ENCODE measurements at places on chromosomes 5 and 9.

DNA sequence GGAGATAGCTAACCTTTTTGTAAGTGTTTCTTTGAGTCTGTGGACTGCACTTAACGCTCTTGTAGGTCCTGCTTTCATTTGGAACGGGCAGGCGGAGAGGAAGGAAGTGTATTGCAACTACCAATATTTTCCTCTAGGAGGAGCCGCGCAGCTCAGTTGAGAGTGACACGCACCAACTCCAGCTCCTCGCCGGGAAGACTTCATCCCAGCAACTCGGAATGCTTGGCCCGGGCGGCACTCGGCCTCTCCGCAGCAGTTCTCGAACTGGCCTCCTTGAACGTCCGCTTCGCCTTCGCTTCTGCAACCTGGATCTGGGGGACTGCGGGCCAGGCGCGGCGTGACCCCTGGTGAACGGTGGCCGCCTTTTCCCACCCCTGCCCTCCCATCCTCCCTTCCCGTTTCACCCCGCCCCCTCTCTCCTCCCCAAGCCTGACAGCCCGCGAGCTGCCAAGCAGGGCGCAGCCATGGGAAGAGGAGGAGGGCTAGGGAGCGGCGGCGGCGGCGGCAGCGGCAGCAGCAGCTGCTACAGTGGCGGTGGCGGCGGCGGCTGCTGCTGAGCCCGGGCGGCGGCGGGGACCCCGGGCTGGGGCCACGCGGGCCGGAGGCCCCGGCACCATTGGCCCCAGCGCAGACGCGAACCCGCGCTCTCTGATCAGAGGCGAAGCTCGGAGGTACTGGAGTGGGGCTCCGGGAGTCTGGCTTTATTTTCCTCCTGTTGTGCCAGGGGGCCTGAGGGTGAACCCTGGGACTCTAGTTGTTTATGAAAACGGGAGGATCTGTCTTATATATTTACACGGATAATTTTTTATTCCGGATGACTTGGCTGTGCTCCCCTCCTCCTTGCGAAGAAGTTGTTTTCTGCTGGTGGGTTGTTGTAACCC is at the start of gene GHR:
Gene GHR, plus strand, starts transcription at position 155 of the 881 bp plus-strand sequence. CDS start 142,436 bp downstream, outside the sequence.
- no peak for DNase-seq

DNA sequence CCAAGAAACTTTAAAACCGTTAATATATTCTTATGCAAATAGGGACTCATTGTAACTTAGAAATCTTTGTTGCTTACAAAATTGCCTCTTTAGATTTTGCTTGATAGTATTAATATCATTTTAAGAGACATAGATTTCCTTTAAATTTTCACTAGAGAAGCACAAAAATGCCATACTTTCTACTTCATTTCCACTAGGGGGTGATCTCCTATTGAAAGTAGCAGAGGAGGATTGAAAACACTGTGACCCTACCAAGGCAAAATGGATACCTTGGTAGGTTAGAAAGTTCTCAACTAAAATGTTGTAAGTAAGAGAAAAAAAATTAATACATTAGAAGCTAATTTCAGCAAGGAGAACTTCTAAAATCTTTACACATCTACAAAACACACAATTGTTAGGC is 204.9 kb downstream of the CHSY3 start:
- DNase-seq: no peak

DNA sequence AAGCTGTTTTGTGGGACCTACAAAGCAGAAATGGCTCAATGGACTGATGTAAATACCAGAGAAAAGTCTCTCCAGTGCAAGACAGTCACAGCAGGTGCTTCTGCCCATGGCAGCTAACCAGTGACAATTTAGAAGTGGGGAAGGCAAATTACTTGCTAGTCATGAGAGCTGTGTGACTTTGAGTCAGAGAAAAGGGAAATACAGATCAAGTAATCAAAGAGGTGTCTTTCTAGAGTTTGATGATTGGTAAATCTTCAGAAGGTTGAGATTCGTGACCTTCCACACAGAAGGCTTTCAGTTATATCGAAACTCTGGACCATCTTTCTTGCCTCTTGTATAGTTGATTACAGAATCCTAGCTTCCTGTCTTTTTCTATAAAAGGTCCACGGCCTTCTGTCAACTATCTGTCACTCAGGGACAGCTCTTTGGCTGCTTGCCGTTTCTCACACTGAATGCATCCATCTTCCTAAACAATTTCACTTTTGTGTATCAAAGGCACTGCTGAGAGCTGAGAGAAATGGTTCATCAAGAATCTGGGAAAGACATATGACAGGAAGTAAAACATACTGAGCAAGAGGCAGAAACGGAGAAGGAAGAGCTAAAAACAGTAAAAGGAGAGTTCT is 993.9 kb upstream of the ACO1 start:
- no peak for DNase-seq

DNA sequence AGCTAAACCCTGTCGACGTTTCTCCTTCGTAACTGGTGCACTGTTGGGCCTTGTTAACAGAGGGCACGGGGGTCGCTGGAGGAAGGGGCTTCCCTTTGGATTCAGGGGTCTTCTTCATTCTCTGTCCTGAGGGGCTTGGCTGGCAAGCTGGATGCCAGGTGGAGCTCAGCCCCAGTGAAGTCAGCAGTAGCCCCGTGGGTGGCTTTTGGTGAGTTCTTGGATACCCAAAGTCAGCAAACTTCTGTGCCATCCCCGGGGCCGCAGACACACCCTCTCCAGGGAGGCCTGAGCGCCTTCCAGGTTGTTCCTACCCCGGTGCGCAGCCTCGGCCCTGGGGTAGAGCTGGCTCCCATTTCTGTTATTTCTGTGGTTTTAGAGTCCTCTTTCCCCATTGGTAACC is 12.3 kb upstream of the OBP2A start:
- DNase-seq: no peak

DNA sequence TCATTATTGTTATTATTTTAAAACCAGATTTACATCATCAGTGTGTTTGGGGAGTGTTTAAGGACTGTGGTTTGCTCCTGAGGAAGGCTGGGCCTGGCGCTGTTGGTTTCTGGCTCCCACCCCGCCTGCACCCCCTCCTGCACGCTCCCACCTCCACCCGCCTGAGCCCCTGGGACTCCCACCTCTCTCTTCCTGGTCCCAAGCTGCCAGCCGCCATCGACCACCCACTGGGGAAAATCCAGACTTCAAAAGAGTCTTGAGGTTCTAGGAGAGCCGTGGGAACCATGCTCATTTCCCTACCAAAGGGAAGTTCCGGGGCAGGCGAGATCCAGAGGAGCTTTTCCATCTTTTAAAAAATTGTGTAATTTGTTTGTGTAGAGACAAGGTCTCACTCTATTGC is 35.0 kb upstream of the FUBP3 start:
- DNase-seq: no peak

GRCh38 chr9:120235081-120235480 is 344.9 kb downstream of the CDK5RAP2 start:
- no peak for DNase-seq

DNA sequence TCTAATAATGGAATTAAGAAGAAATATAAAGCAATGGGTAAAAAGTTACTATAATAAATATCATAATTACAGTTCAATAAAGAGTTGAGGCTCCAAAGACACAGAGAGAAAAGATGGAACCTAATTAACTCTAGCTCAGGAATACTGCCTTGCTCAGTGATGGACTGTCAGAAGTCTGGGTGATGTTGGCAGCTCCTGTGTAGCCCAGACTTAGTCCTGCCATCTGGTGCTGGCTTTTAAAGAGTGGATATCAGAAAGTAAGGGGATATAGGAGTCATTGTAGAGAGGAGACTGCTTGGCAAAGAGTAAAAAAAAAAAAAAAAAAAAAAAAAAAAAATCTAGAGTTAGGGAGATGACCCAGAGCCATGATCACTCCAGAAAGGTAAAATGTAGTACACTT is 551.9 kb upstream of the DMAC1 start:
- DNase-seq: no peak

DNA sequence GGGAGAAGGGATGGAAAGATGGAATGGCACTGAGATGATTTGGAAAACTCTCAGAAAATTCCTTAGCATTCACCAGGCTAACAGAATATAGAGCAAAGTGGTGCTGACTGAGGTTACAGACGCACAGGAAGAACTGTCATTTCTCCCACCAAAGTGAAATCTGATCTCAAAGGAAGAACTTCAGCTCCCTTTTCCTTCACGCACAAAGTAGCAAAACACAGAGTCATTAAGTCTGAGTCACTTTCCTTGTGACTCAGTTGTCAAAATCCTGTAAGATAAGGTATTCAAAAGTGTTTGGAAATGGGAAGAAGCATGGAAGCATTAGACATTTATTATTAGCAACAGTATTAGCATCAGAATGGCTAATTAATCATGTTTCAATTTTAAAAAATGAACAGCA is 11.7 kb downstream of the MPDZ start:
- no peak for DNase-seq

DNA sequence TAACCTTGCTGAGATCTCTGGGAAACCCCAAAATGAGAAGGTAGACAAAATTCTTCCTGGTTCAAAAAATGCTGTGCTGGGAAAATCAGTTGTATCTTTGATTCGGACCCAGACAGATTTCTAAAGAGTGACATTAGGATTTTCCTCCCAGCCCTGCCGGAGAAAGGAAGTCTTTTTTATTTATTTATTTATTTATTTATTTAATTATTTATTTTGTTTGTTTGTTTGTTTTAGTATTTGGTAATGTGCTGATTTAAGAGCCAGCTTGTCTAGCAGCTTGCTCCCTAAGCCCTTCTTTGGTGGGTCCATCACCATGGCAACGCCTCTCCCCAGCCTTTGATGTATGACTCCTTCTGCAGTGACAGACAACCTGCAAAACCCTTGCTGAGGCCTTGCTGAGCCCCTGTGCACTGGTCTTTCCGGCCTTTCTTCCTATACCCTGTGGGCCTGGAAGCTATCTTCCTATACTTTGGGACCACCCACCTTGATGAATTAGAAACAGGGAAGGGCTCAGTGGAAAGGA is 60.6 kb upstream of the AFAP1L1 start:
- no peak for DNase-seq

GRCh38 chr5:77869116-77869798 is 93.1 kb upstream of the TBCA start:
- DNase-seq: no peak

DNA sequence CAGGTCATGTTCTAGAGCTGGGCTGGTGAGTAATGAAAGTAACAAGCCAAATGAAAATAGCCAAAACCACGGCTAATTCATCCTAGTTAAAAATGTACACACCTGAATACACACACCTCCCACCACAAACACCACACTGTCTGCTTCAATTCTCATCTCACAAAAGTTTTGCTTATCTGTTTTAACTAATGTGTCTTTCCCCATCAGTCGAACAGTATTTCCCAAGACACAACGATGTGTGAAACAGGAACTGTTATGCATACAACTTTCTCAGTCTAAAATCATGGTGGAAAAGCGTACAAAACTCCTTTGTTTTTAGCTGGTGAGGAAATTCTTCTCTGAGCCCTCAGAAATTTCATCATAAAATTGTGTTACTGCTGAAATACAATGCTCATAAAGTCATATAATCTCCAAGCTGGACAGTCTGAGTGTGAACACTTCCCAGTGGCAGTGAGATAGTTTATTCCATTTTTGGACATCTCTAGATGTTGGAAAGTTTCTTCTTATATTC is 242.4 kb downstream of the EFNA5 start:
- no peak for DNase-seq

DNA sequence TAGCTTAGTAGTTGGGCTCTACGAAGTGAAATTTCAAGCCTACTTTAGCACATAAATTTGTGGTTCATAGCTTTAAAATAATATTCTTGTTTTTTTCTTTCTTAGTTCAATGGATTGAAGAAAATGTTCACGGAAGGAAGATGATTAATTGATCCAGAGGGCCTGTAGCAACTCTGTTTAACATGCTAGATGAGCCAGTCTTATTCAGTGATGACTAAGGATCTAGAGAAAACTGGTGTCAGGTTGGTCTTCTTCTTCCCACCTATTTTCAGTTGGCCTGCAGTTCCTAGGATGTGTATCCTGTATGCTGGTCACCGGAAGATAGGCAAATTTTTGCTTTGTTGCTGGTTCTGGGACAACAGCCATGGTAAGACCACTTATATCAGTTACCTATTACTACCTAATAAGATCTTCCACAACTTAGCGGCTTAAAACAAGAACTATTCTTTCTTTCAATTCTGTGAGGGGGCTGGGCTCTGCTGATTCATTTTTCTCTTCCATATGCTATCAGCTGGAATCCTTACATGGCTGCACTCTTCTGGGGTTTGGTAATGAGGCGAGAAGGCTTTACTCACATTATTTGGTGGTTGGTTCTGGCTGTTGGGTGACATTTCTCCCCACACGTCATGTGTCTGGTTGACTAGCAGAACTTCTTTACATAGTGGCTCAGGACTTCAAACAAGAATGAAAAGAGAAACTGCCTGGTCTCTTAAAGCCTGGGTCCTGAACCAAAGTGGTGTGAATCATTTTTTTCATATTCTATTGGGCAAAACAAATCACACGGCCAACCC is 182.7 kb upstream of the ACTBL2 start:
- DNase-seq: no peak

GRCh38 chr5:140633021-140633471 is at the start of gene CD14:
Gene CD14 (minus strand): TSS chr5:140633175. CDS start chr5:140633071, 104 bp downstream.
- no peak for DNase-seq

DNA sequence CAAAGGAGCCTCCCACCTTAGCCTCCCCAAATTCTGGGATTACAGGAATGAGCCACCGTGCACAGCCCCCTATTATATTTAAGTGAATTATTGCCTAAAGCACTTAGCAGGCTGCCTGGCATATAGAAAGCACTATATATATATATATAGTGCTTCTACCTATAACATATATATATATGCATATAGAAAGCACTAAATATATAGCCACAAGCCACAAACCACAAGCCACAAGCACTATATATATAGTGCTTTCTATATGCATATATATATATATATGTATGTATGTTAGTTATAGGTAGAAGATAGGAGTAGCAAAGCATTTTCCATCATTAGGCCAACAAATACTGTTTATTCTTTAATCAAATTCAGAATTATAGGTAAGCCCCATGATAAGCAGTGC is 185.8 kb downstream of the CWC27 start:
- no peak for DNase-seq

- DNase-seq: no peak
Measured at GRCh38 chr9:131418143-131419025, 24.5 kb downstream of the PRRC2B start.

GRCh38 chr9:8570776-8571175 is 771.2 kb upstream of the DMAC1 start:
- no peak for DNase-seq

DNA sequence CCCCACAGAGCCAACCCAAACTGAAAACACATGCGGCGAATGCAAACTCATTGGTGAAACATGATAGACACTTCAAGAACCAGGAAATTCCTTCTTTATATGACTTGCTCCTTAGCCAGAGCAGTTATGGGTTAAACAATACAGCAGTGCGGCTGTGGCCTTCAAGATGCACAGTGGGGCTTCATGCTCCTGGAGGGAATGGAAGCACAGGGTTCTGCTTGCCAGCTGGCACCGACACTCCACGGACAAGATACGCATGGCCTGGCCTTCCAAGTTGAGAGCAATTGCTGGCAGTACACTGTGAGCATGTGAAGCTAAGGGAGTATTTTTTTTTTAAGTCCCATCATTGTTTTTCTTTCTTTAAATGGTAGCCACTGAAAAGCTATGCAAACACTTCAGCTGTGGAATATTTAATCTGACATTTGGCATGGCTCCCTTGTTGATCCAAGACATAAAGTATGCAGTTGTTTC is 451.6 kb upstream of the CD180 start:
- DNase-seq: no peak

All from stimulated activated CD8-positive, alpha-beta memory T cell treated with anti-CD3 and anti-CD28 coated beads, Interleukin-2, amount 100 ng/mL, for 1 hour (primary cell).